ENCODE measurements at places on chromosomes 11 and 22. TPM values are rescaled to one million over a fixed set of nuclear protein-coding genes. Genes with fewer than 3 reads are reported as not detected.

Gene BCO2
- total RNA-seq: 151 TPM

Gene SUSD2
- 2.6 TPM for total RNA-seq

Gene POU2AF3
- 1.0 TPM for total RNA-seq

Gene BIK
- total RNA-seq: not detected

Gene KRTAP5-8
- total RNA-seq: not detected

Gene DNAJB13
- not detected for total RNA-seq

Gene LARGE2
- total RNA-seq: not detected

Gene RAB39A
- total RNA-seq: 0.51 TPM

Gene OR51B2
- total RNA-seq: not detected

Gene PGA4
- total RNA-seq: 0.83 TPM

Gene ZNF214
- total RNA-seq: 1.9 TPM

GRCh38 chr11:72773291-72773690 is 20.6 kb downstream of the STARD10 start:
- peak; percentile 61 for DNase-seq

- DNase-seq: no peak
These were observed 1.4 kb upstream of the VPREB1 start for GRCh38 chr22:22243033-22243680.

DNA sequence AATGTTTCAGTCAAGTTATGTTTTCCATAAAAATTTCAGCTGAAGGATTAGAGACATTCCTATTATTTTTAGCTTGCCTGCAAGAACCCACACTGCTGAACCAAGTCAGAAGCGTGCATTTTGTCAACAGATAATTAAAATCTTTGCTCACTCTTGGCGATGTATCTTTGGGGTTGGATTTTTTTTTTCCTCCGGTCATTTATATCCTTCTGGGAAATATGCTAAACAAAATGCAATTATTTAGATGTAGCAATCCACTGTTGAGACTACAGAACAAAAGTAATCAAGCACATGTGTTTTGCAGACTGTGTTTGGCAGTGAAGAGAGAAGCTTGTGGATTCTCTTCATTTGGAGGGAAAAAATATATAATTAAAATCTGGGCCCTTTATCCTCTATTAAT is 15.3 kb upstream of the NELL1 start:
- no peak for DNase-seq

DNA sequence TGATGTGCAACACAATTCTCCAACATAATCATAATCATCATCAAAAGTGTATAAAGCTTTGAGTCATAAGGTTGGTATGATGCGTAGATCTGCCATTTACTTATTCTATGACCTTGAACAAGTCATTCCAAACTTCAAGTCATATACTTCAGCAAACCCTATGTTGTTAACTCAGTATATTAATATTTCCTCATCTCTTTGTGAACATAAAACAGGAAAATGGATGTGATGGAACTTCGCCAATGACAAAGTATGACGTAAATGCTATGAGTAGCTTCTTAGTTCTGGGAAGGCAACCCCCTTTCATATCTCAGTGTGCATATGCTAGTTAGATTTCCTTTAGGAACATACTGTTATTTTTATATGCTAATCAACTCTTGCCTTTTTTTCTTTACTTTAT is 102.7 kb upstream of the ANO3 start:
- DNase-seq: no peak

GRCh38 chr11:57379732-57380131 is 1.2 kb downstream of the PRG3 start:
- no peak for DNase-seq

- no peak for DNase-seq
These were observed 7.6 kb downstream of the KCNQ1OT1 start for GRCh38 chr11:2691991-2692875.

DNA sequence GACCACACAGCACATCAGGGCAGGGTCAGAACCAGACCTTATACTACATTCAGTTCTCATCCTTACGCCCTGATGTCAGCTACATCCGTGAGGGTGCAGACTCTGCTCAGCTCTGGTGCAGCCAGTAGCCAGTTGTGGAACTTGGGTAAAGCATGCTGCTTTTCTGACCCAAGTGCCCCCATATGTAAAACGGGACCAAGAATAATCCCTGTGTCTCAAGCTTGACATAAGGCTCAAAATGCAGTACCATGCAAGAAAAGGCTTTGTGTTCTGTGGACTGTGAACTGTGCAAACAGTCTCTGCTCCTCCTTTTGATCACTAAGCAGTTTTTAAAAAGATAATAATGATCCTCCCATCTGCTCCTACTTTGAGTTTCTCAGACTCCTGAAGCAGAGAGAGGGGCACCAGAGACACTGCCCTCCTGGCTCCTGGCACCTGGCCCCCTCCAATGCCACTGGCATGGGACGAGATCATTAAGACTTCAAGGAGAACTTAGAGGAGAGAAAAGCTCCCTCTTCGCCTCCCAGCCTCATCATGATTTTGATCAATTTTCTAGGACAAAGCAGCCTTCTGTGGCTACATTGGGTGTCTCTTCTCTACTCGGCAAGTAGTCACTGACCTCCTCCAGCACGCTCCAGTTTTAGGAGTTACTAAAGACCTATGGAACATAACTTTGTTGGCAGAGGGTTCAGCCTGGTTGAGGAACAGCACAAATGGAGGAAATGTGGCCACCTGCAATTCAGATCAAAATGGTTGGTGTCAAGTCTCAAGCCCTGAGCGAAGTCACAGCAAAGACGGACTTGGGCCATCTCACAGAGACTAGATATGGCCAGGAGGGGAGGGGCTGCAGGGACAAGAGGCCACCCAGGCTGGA is 23.9 kb downstream of the IL10RA start:
- no peak for DNase-seq

- DNase-seq: peak; percentile 66
These were observed 37.6 kb downstream of the ZNF195 start for GRCh38 chr11:3341298-3341697.

DNA sequence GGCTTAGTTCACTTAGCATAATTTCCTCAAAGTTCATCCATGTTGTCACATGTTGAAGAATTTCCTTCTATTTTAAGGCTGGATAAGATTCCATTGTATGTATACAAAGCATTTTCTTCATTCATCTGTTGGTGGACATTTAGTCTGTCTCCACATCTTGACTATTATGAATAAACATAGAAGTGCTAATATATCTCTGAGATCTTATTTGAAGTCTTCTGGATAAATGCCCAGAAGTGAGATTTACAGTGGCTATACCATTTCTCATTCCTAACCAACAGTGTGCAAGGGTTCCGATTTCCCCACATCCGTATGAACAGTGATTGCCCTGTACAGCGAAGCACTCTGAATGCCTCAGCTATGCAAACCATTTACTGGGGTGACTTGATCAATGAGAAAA is 6.6 kb upstream of the ZFTA start:
- no peak for DNase-seq

GRCh38 chr11:2138431-2139122 is 612 bp downstream of the IGF2 start:
- peak; percentile 37 for DNase-seq

- no peak for DNase-seq
These were observed 53.8 kb upstream of the CAPRIN1 start for GRCh38 chr11:33997584-33998251.

GRCh38 chr11:119488256-119488995 is 65.5 kb upstream of the THY1 start:
- no peak for DNase-seq

GRCh38 chr11:10493041-10493663 is 38.1 kb downstream of the AMPD3 start:
- no peak for DNase-seq

DNA sequence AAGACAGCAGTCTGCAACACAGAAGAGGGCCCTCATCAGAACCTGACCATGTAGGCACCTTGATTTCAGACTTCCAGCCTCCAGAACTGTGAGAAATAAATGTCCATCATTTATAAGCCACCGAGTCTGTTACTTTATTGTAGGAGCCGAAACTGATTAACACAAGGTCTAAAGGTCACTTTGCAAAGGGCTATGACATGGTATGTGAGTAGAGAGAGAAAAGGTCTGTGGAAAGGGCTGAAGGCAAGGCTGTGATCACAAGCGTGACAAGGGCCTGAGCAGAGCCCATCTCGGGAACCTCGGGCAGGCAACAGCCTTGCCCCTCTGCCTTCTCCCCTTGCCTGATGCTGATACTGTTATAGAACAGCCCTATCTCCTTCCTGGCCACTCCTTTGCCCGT is 73.4 kb upstream of the TEAD1 start:
- DNase-seq: no peak

DNA sequence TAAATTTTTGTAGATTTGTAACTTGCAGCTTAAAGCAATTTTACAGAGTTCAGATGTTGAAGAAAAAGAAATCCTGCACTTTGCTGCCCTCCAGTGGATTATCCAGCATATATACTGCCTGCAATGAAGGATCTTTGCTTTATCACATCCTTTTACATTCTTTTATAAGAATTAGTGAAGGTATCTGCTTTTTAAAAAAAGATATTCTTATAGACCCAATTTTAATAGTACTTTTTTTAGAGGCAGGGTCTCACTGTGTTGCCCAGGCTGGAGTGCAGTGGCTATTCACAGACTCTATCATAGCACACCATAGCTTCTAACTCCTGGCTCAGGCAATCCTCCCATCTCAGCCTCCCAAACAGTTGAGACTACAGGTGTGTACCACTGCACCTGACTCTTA is 60.7 kb downstream of the TTC17 start:
- DNase-seq: no peak

DNA sequence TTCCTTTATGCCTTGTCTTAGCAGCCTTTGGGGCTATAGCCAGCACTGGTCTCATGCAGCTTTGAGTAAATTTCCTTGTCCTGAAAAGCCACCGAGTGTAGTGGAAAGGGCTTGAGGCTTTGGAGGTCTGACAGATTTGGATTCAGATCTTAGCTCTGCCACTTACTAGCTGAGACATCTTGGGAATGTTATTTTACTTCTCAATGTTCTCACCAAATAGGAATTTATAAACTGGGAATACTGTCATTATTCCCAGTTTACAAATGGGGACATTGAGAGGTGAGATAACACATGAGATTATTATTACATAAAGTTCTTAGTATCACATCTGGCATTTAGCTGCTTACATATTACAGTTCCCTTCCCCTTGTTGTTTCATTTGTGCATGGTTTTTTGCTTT is 95.5 kb downstream of the COMMD9 start:
- DNase-seq: no peak

GRCh38 chr11:120931057-120931779 is 92.7 kb upstream of the TBCEL start:
- DNase-seq: no peak

DNA sequence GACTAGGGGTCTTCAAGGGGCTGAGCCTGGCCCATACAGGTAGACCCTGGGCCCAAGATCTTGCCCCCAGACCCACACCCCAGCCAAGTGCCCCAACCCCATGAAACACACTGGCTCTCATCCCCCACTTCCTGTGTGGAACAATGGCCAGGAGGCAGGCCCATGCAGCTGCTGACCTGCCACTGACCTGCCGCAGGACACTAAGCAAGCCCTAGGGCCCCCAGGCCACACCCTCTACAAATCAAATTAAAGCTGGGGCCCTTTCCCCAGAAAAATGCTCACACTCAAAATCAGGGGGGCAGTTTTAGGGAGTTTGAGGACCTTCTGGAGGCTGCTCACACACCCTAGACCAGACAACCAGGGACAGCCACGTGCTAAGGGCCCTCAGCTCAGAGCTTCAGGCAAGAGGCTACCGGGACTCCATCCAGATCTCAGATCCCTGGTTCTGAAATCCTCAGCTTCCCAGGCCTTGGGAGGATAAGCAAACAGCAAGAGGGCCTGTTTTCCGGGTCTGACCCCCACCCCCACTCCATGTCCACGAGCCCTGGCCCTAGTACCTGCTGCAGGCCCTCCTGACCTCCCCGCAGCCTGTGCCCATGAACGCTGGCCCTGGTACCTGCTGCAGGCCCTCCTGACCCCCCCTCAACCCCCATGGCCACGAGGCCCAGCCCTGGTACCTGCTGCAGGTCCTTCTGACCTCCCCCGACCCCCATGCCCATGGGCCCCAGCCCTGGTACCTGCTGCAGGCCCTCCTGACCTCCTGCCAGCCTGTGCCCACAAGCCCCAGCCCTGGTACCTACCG is 10.0 kb downstream of the CARD10 start:
- DNase-seq: no peak
